ENCODE measurements at places on chromosomes 16 and 17. TPM values are rescaled to one million over a fixed set of nuclear protein-coding genes. Genes with fewer than 3 reads are reported as not detected.

DNA sequence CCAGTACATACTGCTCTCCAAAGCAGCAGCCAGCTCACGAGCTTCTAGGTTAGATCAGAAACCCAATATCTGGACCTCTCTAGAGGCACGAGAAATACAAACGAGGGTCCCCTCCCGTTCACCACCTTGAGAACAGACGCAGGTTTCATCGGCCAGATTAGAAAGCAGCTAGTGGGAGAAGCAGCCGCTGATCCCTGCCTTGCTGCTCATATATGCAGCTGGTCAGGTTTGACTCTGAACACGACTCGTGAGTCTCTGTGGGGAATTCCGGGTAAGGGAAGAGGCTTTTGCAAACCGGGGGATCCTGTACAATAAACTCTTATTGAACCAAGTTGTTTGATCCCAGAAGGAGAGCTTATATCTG, 1.6 kb downstream of the VAT1L start:
- no peaks in the 10 kb centered on the region for H3K36me3 ChIP-seq
- peaks cover 68% of the 10 kb centered on the region for H3K27me3 ChIP-seq

Gene C16orf46
- total RNA-seq: 0.28 TPM

DNA sequence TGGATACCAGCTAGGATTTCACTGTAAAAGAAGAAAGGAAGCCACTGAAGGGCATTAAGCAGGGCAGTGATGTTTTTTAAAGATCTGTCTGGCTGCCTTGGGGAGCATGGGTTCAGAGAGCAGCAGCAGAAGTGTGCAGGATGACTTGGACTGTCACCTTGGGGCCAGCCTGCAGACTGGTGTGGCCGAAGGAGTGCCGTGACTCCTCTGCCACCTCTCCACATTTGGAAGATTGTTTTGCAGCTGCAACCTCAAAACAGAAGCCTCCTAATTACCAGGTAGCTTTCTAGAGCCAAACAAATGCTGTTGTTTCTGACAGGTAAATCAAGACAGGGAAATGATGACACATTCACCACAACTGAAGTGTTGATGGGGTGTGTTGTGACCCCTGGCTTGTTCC, 681.4 kb downstream of the WWOX start:
- H3K36me3 ChIP-seq: peaks cover 13% of the 10 kb centered on the region
- no peaks in the 10 kb centered on the region for H3K27me3 ChIP-seq
- no peak for DNase-seq
- peak overlapping the region; percentile 14 for H3K4me3 ChIP-seq

GRCh38 chr16:66701026-66701425, 4.5 kb upstream of the CMTM4 start:
- H3K27ac ChIP-seq: no peak overlapping the region
- no peak overlapping the region for H3K4me3 ChIP-seq
- H3K36me3 ChIP-seq: no peaks in the 10 kb centered on the region
- DNase-seq: no peak
- peaks cover 5% of the 10 kb centered on the region for H3K27me3 ChIP-seq

Gene DHRS7C
- total RNA-seq: not detected

DNA sequence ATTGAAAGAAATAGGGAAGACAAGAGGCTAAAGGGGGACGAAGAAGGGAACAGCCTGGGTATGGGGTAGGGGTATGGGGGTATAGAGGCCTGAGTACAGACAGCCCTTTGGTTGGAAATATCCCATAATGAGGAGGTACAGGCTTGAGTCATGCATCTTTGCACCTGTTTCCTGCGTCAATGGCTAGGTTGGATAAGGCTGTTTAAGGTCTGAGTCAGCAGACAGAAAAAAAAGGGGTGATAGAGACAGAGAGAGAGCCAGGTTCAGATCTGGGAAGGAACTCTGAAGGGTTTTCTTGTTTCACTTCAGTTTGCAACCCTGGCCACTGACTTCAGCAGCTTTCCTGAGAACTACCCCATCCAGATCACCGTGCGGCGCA, 8.5 kb downstream of the FNDC8 start:
- H3K36me3 ChIP-seq: peaks cover 29% of the 10 kb centered on the region
- no peak for DNase-seq
- H3K27me3 ChIP-seq: no peaks in the 10 kb centered on the region

GRCh38 chr17:64155129-64155528, 25.2 kb upstream of the ERN1 start:
- H3K4me3 ChIP-seq: no peak overlapping the region
- no peaks in the 10 kb centered on the region for H3K27me3 ChIP-seq
- H3K36me3 ChIP-seq: peaks cover 11% of the 10 kb centered on the region
- peaks cover 5% of the 10 kb centered on the region for H3K4me1 ChIP-seq
- DNase-seq: no peak
- no peak overlapping the region for H3K27ac ChIP-seq

DNA sequence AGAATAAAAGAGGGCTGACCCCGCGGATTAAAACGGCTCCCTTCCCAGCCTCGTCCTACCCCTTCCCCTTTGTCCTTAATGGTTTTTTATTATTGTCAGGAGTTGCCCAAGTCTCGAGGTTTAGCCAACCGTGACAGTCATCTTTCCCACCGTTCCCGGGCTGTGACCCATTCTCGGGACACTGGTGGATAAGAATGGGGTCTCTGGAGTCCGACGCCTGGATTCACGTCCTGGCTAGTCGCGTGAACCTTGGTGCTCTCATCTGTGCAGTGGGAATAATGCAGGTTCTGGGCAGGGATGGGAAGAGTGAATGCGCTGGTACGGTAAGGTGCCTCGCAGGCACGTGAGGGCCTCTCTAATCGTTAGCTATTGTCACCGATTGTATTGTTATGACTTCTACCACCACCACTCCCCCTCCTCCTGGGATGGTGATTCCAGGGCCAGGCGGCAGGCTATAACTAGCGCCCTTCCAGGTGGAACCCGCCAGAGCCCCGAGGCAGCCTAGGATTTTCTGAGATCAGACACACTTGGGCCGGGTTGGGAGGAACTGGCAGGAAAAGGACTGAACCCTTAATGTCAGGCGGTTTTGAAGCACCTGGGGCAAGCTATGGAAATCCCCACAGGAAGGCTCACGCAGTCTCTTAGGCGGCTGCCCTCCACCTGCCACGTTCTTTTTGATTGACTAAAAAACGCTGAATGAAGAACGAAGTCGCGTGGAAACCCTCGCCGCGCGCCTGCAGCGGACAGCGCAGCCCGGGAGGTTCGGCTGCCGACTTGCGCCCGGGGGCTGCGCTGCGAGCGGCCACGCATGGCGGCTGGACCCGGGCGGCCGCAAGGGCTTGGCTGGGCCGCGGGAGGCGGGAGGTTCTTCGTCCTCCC, 2.7 kb downstream of the HS3ST3B1 start:
- peak overlapping the region; percentile 81 for H3K4me3 ChIP-seq
- H3K27me3 ChIP-seq: peaks cover 7% of the 10 kb centered on the region
- peaks cover 9% of the 10 kb centered on the region for H3K36me3 ChIP-seq
- H3K27ac ChIP-seq: peak overlapping the region; percentile 82

DNA sequence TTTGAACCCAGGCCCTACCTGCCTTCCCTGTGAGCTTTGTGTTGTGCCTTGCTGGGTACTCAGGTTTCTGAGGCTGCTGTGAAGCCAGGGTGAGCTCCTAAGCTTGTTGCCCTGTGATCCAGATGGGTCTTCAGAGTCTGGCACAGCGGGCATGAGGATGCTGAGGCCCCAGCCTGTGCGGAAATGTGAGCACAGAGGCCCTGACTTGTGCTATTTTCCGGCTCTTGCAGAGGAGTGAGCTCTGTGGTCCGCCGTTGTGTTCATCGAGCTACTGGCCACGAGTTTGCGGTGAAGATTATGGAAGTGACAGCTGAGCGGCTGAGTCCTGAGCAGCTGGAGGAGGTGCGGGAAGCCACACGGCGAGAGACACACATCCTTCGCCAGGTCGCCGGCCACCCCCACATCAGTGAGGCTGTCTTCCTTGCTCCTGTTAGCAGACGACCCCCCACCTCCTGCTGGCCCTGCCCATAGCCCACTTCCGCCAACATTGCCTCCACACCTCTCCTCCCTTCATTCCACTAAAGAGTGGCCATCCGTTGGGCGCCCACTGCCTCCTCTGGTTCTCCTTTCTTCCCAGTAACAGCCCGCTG, 2.7 kb downstream of the PHKG2 start:
- no peak overlapping the region for H3K27ac ChIP-seq
- peaks cover 25% of the 10 kb centered on the region for H3K36me3 ChIP-seq
- H3K4me3 ChIP-seq: no peak overlapping the region
- DNase-seq: no peak

DNA sequence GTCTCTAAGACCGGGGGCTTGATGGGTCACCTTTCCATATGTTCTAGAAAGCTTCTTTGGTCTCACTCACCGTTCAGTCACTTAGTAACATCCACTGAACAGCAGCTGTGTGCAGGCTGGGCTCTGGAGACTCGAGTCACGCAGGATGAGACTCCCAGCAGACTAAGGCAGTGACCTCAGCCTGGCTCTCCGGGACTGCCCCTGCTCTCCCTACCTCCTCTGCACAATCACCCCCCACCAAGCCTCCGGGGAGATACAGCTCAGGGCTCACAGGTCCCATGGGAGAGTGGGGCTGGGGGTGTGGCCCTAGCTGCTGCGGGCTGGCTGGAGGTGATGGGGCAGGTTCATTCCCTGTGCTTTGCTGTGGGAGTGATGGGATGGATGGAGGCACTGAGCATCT, 14.1 kb downstream of the FLYWCH2 start:
- DNase-seq: no peak
- H3K27ac ChIP-seq: no peak overlapping the region
- H3K27me3 ChIP-seq: no peaks in the 10 kb centered on the region
- no peaks in the 10 kb centered on the region for H3K4me1 ChIP-seq
- H3K4me3 ChIP-seq: no peak overlapping the region

DNA sequence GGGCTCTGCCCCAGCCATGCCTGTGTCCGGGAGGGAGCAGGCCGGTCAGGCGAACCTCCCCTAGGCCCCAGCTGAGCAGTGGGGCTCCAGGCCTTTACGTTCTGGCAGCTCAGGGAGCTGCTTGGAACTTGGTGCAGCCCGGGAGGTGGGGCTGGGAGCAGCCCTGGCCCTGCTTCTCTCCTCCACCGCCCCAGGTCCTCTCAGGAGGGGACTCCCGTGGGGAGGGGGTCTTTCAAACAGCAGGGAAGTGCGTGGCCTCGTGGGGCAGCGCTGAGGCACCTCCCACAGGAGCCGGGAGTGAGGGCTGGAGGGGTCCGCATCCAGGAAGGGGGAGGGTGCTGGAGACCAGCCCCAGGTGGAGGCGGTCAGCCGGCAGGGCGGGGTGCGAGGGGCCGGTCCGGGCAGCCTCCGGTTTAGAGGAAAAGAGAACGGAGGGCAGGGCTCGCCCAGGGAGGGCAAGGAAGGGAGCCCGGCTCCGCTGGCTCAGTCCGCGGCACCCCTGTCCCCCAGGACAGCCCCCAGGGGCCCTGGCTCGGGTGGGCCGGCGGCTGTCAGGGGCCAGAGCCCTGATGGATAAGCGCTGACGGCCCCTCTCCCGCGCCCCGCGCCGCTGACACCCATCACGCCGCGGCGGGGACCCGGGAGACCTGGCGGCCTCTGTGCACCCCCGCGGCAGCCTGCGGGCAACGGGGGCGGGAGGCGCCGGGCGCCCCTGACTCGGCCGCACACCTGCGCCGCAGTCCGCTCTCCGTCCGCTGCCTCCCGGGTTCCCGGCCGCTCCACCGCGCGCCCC, 587 bp upstream of the PRR35 start:
- H3K4me3 ChIP-seq: no peak overlapping the region
- H3K27ac ChIP-seq: no peak overlapping the region
- DNase-seq: no peak
- no peaks in the 10 kb centered on the region for H3K4me1 ChIP-seq

DNA sequence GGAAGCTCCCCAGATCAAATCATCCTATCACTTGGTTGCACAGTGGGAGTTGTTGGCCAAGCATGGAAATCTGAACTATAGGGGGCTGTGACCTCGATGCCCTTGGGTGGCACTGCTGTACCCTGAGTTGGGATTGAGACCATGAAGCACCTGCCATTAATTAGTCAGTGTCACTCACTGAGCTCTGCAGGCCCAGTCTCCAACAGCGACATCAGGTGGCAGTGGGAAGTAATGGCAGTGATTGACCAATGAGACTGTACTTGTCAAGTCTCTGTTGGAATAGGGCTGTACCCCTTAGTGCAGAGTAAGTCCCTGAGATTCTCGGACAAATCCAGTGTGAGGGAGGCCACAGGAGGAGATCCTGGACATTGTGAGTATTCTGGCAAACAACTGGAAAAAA, 118.0 kb upstream of the RPL38 start:
- no peak overlapping the region for H3K27ac ChIP-seq
- no peak overlapping the region for H3K4me3 ChIP-seq
- H3K36me3 ChIP-seq: no peaks in the 10 kb centered on the region
- H3K4me1 ChIP-seq: no peaks in the 10 kb centered on the region

GRCh38 chr17:38341035-38341721, 2.6 kb downstream of the GPR179 start:
- no peaks in the 10 kb centered on the region for H3K36me3 ChIP-seq
- no peak overlapping the region for H3K27ac ChIP-seq
- H3K4me1 ChIP-seq: no peaks in the 10 kb centered on the region
- H3K4me3 ChIP-seq: no peak overlapping the region
- no peaks in the 10 kb centered on the region for H3K27me3 ChIP-seq

Gene SP6
- total RNA-seq: 0.07 TPM

Gene DBNDD1
- 1.5 TPM for total RNA-seq

Gene PLA2G10
- total RNA-seq: not detected

- H3K4me1 ChIP-seq: peaks cover 3% of the 10 kb centered on the region
- no peak overlapping the region for H3K4me3 ChIP-seq
- H3K27ac ChIP-seq: no peak overlapping the region
- peaks cover 2% of the 10 kb centered on the region for H3K27me3 ChIP-seq
- no peaks in the 10 kb centered on the region for H3K36me3 ChIP-seq
- DNase-seq: no peak
These were observed 353.8 kb upstream of the HSBP1 start for GRCh38 chr16:83453977-83454376.

DNA sequence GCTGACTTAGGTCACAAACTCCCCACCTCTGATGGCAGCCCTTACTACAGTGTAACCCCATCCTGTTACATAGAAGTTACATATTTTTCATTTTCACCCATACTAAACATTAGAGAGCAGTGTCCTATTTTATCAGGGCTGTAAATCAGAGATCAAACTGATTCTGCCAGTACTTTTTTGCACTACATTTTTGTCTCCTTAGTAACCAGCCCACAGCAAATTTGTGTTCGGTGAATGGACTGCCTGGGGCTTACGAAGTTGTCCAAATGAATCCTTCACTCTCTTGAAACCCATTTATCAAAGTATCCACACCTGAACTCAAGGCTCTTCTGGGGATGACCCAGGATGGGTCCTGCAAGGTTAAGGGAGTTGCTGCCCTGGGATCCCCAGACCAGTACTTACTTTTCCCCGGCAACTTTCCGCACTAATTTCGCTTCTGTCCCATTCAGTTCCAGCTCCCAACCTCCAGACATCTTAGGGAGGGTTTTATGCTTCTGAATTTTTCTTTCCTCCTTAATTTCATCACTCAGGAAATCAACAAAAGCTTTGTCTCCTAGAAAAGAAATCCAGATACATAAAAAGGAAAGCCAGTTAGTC, 1.1 kb downstream of the C1QBP start:
- peak overlapping the region; percentile 89 for H3K4me3 ChIP-seq
- no peak for DNase-seq
- peaks cover 44% of the 10 kb centered on the region for H3K4me1 ChIP-seq
- H3K27ac ChIP-seq: peak overlapping the region; percentile 92
- H3K27me3 ChIP-seq: no peaks in the 10 kb centered on the region
